Left renal cortex interstitium (tissue), 4 donors: ENCODE measurements at places on chromosomes 12 and 14. TPM values are rescaled to one million over a fixed set of nuclear protein-coding genes. Genes with fewer than 3 reads are reported as not detected.

Gene PMEL
- polyA plus RNA-seq = 4.6 TPM

Gene ANKRD13A
- polyA plus RNA-seq = 39.0 TPM

Gene CHST11
- polyA plus RNA-seq = 6.6 TPM

Gene KRT7
- polyA plus RNA-seq = 61.8 TPM

Gene IGF1
- polyA plus RNA-seq = 7.0 TPM
